ENCODE measurements at places on chromosomes 13 and 19. TPM values are rescaled to one million over a fixed set of nuclear protein-coding genes. Genes with fewer than 3 reads are reported as not detected.

The INSL3 gene
- total RNA-seq, result not detected

The PGLYRP1 gene
- total RNA-seq, result not detected

The ZNF723 gene
- total RNA-seq, result not detected

The LENG9 gene
- 4.7 TPM for total RNA-seq

The JSRP1 gene
- not detected for total RNA-seq

The SCN1B gene
- 12.0 TPM for total RNA-seq

The NLRP9 gene
- not detected for total RNA-seq

The PRR19 gene
- 1.6 TPM for total RNA-seq

The AP1M1 gene
- total RNA-seq, result 87.6 TPM

The KIR3DL2 gene
- not detected for total RNA-seq

The NANOS3 gene
- total RNA-seq, result not detected

The TEAD2 gene
- 140 TPM for total RNA-seq

The LRG1 gene
- 1.0 TPM for total RNA-seq

The OR7D2 gene
- not detected for total RNA-seq

All from glutamatergic neuron (in vitro differentiated cells).